ENCODE measurements at places on chromosomes 6 and 20.

DNA sequence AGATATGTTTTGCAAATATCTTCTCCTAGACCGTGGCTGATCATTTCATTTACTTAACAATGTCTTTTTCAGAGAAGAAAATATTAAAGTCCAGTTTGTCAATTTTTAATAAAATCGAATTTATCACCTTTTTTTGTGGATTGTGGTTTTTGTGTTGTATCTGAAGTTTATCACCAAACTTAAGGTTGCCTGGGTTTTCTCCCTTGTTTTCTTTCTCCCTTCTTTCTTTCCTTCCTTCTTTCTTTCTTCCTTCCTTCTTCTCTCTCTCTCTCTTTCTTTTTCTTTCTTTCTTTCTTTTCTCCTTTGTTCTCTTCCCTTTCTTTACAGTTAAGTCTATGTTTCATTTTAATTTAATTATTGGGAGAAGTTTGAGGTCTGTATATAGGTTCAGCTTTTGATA is 68.7 kb downstream of the RNF182 start:
- no peak for DNase-seq

DNA sequence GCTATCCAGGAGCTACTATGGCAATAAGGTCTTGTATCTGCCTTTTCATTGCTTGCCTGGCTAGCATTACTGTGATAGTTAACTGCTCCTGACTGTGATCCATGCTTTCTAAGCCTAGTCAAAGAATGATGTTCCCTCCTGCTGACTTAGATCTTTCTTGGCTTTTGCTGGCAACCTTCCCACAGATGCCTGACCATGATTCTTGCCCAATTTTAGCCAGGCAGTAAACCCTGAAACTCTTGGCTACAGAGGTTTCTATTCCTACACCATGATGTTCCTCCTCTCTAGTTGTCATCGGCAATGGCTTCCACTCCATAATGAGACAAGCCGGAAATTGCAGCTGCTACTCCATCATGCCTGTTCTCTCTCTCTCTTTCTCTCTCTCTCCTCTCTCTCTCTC is 238.1 kb downstream of the HAO1 start:
- DNase-seq = no peak

- DNase-seq = no peak
These were observed 69.0 kb upstream of the CD93 start for GRCh38 chr20:23155141-23155590.

- peak; percentile 91 for DNase-seq
These were observed 757 bp upstream of the SAMD3 start for GRCh38 chr6:130223508-130223907.

GRCh38 chr20:57772349-57772964 is 62.6 kb upstream of the PMEPA1 start:
- peak; percentile 70 for DNase-seq

GRCh38 chr6:154494592-154495311 is 15.7 kb downstream of the CNKSR3 start:
- DNase-seq = no peak

DNA sequence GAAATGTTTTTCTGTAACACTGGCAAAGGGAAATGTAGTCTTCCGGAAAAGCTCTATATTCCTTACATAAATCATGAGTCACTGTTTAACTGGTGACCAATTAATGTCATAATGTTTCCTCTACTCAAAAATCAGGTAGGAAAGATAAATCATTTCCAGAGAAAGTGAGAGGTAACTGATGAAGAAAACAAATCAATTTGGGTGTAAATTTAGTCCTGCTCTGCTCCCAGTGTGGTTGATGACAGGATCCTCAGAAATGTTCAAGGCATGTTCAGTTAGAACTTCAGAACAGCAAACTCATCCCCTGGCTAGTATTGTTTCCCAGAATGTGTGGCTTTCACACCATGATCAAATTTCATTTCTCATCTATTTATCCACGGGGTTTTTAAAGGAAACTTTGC is 38.8 kb upstream of the SPACA1 start:
- DNase-seq = no peak

DNA sequence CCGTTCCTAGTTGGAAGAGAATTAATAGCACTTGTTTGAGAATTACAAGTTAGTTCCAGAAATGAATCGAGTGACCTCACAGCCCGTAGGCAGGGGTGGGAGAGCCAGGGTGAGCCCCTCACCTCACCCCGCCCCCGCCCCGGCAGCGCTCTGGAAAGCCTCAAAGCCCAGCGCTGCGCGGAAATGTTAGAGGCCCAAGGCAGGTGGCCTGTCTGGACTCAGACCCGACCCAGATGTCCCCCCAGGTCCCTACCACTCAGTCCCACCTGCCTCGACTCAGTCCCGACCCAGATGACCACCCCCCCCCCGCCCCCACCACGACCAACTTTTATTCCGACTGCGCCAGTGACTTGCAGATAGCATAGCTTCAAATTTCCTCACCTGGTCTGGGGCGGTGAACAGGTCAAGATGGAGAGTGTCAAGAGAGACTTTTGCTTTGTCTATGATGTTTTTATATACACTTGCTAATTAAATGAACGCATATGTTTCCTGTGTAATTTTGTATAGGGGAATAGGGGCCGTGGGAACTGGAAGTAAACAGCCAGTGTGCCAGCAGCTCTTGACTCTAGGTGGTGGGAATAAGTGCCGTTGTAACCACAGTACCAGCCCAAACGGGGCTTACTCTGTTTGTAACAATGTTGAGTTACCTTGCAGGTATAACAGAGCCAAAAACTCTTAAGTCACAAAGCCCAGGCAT is 1.2 kb upstream of the PXDC1 start:
- DNase-seq = no peak

- DNase-seq = no peak
These were observed 523.8 kb upstream of the JARID2 start for GRCh38 chr6:14722001-14722562.

- peak; percentile 78 for DNase-seq
These were observed 37.6 kb upstream of the ZBP1 start for GRCh38 chr20:57657535-57658446.

DNA sequence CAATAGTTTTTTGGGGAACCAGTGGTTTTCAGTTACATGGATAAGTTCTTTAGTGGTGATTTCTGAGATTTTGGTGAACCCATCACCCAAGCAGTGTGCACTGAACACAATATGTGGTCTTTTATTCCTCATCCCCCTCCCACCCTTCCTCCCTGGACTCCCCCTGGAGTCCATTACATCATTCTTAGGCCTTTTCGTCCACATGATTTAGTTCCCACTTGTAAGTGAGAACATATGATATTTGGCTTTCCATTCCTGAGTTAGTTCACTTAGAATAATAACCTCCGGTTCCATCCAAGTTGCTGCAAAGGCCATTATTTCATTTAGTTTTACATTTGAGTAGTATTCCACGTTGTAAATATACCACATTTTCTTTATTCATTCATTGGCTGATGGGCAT is 28.3 kb downstream of the RPP40 start:
- DNase-seq = no peak

- DNase-seq = no peak
These were observed 79.7 kb downstream of the SMLR1 start for GRCh38 chr6:130906736-130907381.

DNA sequence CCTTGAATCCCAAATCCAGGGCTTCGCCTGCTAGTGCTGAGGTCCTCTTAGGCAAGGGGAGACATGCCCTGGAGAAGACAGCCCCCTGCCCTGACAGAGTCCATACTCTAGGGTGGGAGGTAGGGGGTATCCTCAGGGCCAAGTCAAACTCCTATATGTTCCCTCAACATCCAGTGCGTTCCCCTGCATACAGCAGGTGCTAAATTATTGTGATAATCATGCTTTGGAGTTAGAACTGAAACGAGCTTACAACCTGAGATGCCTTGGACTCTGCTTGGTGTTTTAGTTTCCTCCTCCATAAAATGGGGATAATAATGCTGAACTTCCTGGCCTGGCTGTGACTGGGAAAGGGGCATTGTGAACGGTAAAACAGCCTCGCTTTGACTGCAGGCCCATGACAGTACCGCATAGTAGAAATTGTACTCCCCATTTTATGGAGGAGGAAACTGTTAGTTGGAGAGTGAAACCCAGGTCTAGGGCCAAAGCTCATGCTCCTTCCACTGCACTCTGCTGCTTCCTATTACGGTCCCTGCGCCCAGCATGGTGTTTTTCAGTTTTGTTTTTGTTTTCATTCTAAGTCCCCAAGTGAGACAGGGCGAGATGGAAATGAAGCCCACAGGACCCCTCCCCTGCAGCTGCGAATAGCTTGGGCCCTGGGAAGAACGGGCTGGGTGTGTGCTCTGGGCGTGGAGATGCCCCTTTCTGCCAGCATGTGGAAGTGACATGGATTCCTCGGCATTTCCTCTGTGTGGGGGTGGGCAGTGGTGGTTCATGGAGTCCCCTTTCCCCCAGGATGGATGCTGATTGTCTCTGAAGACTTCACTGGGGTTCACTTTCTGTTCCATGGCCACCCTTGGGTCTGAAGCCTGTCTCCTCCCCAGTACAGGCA is 162.5 kb downstream of the VEGFA start:
- no peak for DNase-seq

DNA sequence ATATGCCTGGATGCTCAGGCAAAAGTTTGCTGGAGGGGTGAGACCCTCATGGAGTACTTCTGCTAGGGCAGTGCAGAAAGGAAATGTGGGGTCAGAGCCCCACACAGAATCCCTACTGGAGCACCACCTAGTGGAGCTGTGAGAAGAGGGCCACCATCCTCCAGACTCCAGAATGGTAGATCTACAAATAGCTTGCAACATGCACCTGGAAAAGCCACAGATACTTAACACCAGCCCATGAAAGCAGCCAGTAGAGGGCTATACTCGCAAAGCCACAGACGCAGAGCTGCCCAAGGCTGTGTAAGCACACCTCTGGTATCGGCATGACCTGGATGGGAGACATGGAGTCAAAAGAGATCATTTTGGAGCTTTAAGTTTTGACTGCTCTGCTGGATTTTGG is 60.7 kb upstream of the GJE1 start:
- no peak for DNase-seq

GRCh38 chr6:138310294-138310693 is 67.4 kb upstream of the SMIM28 start:
- DNase-seq = no peak

DNA sequence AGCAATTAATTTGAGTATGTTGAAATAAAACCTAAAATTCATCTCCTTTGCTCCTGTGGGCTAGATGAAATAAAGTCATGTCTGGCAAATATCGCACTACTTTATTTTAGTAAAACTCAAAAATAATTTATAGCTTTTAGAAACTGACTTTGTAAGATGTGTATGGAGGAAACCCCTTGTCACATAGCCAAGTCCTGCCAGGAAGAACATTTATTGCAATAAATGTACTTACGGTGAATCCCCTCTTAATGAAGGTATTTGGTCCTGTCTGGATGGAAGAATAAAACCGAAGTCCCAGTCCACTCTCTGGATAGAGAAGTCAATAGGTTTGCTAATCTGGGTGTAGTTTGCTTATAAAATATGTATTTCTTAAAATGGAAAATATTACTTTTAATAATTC is 1226.8 kb upstream of the MAP3K7 start:
- no peak for DNase-seq

- no peak for DNase-seq
These were observed 8.9 kb upstream of the ARMH2 start for GRCh38 chr6:24807584-24807983.

- no peak for DNase-seq
These were observed 14.6 kb upstream of the SLC22A7 start for GRCh38 chr6:43283514-43283901.

GRCh38 chr20:30502670-30503069 is 754.8 kb upstream of the DEFB115 start:
- no peak for DNase-seq

GRCh38 chr20:21235484-21236445 is 67.4 kb upstream of the XRN2 start:
- DNase-seq = peak; percentile 89

- DNase-seq = no peak
These were observed 24.1 kb downstream of the MCM8 start for GRCh38 chr20:5974531-5974930.

DNA sequence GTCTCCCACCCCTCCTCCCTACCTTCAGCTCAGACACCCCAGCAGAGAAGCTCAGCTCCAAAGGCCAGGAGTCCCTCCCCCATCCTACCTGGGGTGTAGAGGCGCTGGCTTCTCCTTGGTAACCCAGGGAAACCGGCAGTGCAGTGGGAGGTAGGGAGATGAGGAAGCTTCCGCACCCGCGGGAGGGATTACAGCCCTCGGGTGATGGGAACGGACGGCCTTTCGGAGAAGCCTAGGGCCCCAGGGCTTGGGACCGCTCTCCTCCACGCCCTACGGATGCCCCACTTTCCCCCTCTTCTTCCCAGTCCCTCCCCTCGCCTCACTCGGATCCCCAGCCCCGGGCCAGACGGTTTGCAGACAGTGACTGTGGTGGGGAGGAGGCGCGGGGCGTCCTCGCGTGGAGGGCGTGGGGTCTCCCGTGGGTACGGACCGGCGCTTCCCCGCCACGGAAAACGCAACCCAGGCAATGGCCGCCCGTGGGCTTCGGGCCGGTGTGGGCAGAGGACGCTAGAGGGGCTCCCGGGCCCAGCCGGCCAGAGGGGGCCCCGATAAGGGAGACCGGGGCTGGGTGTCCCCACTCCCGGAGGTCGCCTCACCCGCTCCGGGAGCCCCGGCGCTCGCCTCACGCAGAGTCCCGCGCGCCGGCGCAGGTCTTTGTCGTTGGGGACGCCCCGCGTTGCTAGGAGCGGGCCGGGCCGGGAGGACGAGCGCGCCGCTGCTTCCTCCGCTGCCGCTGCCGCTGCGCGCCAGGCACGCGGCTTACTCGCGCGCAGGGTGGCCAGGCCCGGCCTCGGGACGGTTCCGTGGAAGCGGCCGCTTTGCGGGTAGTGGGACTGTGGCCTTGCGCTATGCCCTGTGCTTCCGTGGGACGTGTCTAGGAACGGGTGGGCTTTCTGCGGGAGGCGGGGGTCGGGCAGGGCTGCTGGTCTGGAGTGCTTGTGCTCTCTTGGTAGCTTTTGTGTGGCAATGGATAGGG is 15.8 kb downstream of the AARS2 start:
- DNase-seq = peak; percentile 85

DNA sequence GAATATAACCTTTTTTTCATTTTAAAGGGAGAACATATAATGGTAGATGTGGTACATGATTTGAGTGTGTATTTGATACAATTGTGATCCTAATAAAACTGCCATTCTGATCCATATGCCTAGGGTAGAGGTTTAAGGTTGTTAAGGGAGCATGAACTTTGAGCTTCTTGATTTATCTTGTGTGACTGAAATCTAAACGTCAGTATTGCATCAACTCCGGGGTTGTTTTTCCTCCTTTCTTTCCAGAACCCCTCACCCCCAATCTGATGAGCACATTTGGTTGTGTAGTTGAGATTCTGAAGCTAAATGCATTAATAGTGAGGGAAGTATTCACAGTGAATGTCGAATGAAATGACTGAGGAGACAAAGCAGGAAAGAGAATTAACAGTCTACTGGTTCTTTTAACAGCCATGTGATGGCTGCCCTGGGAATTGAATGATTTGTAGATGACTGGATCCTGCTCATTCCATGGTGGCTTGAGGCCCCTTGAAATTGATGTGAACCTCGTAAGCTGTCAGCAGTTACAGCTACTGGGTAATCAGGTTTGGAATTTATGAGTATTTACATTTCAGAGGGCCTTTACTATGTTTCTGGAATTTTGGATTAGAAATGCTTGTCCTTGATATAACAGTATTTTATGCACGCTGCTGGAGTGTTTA is 44.8 kb downstream of the FARS2 start:
- no peak for DNase-seq

GRCh38 chr20:13174402-13174801 is 46.7 kb upstream of the ISM1 start:
- DNase-seq = no peak

Data from activated CD4-positive, alpha-beta T cell treated with anti-CD3 and anti-CD28 coated beads, Interleukin-2, amount 10 ng/mL, durations not matched to agents 24 days and 14 days (primary cell).